ENCODE measurements at places on chromosomes 12 and 14.
A peak's percentile ranks its signal among the peaks of the same experiment; 100 is the strongest.

DNA sequence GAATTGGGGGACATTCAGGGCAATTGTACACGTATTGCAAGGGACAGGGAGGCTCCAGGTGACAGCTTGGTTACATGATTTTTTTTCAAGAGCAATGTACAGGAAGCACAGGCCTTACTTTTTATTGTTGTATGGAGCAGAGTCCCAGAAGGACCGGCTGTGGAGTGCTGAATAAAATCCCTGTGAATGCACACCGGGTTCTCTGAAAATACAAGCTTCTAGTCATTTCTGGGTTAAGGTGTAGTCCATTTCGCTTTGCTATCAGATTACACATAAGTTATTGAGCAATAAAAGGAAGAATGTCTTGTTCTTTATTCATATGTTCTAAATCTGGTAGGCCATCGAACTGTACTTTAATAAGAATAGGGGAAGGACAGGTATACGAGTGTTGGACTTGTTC is 52.2 kb downstream of the PDE3A start:
- no peak for DNase-seq

DNA sequence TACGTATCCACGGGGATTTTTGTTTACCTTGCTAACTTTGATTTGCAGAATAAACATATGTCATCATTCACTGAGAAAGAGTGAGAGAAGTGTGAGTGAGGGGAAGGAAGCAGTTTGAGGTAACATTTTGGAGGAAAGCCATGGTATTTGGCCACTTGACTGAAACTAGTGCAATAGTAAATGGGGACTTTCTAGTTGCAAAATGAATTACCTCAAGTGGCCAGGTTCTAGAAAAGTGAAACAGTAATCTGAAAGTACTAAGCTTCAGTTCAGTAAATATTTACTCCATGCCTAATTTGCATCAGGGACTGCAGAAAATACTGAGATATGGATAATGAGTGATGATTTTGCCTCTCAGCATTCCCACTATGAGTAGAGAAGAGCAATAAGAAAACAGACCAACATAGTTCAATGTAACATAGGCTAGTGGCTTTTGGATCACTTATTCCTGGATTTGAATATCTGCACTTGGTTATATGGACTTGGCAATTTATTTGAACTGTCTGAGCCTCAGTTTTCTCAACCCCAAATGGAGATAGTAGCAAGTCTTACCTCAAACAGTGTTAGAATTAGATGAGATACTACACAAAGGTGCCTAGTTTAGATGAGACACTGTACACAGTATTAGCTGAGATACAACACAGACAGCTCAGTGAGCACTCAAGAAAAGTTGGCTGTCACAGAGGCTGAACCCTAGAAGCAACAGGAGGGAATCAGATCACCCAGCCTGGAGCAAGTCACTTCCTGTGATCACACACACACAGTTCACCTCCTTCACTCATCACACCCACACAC is 439.1 kb downstream of the NPAS3 start:
- no peak for DNase-seq

DNA sequence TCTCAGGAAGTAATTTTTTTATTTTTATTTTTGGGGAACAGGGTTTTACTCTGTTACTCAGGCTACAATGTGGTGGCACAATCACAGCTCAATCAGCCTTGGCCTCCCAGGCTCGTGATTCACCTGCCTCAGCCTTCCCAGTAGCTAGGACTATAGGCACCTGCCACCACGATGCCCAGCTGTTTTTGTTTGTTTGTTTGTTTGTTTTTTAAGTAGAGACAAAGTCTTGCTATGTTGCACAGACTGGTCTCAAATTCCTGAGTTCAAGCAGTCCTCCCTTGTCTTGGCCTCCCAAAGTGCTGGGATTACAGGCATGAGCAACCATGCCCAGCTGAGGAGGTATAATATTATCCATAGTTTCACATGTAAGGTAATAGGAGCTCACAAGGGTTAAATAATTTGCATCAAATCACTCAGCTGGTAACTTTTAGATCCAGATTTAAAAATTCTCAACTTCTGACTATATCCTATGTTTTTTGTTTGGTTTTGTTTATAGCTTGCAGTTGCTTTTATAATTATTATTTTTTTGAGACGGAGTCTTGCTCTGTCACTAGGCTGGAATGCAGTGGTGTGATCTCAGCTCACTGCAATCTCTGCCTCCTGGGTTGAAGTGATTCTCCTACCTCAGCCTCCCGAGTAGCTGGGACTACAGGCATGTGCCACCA is 629.3 kb downstream of the DIO2 start:
- no peak for DNase-seq

DNA sequence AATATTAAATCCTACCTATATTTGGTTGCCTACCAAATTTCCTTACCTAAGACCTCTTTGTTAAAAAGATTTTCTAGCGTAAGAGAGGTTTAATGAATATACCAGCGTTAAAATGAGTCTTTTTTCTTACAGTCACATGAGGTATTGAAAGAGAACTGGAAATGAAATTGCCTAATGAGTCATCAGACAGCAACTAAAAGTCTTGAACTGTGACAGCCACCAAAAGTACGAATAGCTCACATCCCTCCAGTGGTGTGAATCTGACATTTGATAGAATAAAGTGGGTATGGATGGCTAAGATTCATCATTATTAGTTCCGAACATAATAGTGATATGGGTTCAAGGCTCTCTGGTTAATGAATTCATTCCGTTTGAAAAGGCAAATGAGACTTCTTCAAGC is 1297.3 kb downstream of the AACS start:
- no peak for DNase-seq

DNA sequence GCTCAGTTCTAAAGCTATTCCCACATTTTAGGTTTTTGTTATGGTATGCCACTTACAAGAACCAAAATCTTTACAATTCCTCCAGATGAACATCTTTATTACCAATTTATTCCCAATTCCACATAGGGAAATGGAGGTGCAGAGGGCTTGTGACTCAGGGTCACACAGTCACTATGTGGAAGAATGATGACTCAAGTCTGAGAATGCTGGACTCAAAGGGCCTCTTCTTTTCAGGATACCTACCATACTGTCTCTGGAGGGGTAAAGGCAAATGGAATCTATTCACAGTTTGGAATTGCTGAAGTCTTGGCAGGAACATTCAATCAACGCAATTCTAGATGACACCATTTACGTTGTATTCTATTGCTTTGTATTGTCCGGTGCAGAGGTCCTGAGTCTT is 48.2 kb upstream of the MANSC4 start:
- no peak for DNase-seq

GRCh38 chr12:111864913-111865312 is 22.9 kb downstream of the MAPKAPK5 start:
- DNase-seq, result no peak

DNA sequence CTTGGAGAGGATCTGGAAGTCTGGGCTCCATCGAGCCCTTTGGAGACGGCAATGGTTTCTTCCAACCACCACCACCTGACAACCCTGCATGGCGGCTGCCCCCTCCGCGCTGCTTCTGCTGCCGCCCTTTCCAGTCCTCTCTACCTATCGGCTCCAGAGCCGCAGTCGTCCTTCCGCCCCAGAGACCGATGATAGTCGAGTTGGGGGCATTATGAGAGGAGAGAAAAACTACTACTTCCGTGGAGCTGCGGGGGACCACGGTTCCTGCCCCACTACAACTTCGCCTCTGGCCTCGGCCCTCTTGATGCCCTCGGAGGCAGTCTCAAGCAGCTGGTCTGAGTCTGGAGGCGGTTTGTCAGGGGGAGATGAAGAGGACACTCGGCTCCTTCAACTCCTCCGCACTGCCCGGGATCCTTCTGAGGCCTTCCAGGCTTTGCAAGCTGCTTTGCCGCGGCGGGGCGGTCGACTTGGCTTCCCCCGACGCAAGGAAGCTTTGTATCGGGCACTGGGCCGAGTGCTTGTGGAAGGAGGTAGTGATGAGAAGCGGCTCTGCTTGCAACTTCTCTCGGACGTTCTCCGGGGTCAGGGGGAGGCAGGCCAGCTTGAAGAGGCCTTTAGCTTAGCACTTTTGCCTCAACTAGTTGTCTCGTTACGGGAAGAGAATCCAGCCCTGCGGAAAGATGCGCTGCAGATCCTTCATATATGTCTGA is 499 bp downstream of the TOGARAM1 start:
- no peak for DNase-seq

DNA sequence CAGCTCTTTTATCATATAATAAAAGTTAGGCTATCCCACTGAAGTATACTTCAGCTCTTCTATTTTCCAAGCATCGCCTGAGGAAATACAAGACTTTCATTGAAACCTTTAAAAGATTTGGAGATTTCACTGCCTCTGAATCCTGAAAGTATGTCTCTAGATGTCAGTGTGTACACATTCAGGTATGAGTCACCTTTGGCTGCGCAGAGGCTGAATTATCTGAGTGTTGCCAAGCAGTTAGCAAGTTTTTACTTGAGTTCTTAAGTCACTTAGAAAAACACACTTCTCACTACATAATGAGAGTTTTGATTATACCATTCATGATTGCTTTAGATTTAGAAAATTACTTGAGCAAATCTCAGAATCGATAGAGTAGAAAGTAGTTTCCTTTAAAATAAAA is 210.3 kb downstream of the TMTC2 start:
- peak; percentile 66 for DNase-seq

DNA sequence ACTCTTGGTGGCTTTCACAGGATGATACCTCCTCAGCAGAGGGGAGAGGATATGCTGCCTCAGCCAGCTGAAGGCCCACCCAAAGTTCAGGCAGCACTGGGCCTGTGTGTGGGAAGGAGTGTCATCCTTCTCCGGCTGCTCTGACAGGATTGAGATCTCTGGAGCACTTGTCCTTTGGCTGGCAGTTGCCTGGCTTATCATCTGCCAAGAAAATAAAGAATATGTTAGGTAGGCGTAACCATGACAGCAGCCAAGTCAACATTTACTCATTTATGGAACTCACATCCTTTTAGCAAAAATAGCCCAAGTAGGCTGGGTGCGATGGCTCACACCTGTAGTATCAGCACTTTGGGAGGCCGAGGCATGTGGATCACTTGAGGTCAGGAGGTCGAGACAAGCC is 68.5 kb downstream of the PPFIBP1 start:
- DNase-seq, result peak; percentile 89

DNA sequence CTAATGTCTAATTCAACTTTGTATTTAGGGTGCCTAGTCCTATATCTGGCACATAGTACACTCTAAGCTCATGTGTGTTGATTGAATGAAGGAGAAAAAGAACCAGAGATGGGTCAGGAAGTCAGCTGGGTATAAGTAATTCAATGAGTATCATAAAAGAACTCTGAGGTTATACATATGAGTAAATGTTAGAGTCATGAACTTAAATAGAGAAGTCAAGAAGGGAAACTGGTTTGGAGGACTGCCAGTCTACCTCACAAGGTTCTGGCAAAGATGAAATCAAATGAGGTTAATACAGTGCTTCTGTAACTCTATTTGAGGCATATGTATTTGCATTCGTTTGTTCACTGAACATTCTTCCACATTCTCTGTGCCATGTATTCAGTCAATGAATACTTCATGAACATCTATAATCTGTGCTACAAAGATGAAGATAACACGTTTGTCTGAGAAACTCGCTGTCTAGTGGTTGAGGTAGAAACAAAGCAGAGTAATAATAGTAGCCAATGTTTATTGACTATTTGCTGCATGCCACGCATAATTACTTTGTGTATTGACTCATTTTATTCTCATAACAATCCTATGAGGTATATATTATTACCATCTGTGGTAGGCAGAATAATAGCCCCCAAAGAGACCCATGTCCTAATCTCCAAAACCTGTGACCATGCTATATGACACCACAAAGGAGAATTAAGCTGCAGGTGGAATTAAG is 88.9 kb downstream of the PTGER2 start:
- DNase-seq, result peak; percentile 27

GRCh38 chr12:12068751-12069150 is 2.0 kb upstream of the BCL2L14 start:
- no peak for DNase-seq

GRCh38 chr12:19759227-19759626 is 319.9 kb downstream of the AEBP2 start:
- DNase-seq, result peak; percentile 6
